ENCODE measurements at places on chromosomes 16 and 17.

GRCh38 chr17:82389379-82389778, 17.8 kb downstream of the UTS2R start:
- no peak for DNase-seq

GRCh38 chr17:32912218-32912897, 15.6 kb upstream of the TMEM98 start:
- DNase-seq: no peak

DNA sequence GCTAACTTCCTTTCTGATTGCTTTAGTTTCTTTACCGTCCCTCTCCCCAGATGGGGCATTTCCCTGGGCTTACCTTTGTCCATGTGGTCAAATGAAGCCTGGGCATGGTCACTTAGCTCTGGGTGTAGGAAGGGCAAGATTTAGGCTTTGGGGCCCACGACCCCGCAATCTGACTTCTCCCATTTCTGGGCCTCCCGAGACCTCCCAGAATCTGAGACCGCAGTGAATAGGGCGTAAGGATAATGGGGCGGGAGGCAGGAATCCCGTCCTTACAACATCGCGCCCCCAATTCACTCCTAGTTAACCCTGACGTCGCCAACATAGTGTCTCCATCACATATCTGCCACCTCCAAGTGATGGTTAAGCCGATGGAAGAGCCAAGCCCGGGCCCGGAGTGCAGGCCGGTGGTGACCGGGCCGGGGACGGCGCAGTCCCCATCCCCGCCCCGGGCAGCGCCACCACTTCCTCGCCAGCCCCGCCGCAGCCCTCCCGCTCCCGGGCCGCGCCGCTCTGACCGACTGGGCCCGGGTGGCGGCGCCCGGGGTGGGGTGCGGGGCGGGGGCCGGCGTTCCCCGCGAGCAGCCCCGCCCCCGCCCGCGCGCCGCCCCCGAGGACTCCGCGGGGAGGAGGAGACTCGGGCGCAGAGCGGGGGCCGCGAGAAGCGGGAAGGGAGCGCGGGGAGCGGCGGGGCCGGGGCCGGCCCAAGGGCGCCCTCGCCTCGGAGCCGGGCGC, at the start of gene RHBDL3:
RHBDL3 (plus strand) TSS at position 641 of the 732 bp plus-strand sequence. CDS start 358 bp downstream, outside the sequence.
- DNase-seq: peak; percentile 24

GRCh38 chr17:36884495-36885152, 52.7 kb upstream of the LHX1 start:
- no peak for DNase-seq

- no peak for DNase-seq
Observed at GRCh38 chr16:90053902-90054500, 23.1 kb downstream of the PRDM7 start.

GRCh38 chr17:64056269-64057005, 36.0 kb upstream of the ICAM2 start:
- DNase-seq: no peak

DNA sequence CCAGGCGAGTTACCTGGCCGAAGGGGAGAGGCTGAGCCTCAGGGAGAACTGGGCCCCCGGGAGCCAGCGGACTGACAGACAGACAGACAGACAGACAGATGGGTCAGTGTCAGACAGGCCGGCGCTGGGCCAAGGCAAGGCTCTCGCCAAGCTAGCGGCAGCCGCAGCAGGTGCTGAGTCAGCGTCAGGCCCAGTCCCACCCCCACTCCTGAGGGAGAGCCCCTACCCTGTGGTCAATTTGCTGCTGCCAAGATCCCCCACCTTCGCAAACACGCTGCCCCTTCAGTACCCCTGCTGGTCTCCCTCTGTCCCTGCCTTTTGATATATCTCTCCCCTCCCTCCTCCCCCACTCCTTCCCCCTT, 1.5 kb downstream of the FGF11 start:
- no peak for DNase-seq

GRCh38 chr16:26267641-26268040, 575.9 kb downstream of the HS3ST4 start:
- DNase-seq: no peak

- DNase-seq: no peak
Observed at GRCh38 chr17:61429274-61429673, 22.9 kb upstream of the TBX4 start.

DNA sequence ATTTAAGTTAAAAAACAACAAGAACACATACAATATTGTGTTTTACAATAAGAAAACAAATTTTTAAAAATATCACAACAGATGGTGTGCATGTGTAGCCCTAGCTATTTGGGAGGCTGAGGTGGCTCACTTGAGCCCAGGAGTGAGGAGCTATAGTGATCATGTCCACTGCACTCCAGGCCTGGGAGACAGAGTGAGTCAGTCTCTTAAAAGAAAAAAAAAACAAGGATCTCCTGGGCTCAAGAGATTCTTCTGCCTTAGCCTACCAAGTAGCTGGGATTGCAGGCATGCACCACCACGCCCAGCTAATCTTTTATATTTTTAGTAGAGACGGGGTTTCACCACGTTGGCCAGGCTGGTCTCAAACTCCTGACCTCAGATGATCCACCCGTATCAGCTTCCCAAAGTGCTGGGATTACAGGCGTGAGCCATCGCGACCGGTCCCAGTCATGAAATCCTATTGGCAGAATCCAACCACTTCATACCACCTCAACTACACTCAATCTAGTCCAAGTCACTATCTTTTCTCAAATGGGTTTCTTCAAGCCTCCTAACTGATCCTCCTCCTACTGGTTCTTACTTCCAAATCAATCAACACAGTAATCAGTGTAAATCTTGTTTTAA, 55.0 kb downstream of the STH start:
- DNase-seq: no peak

- no peak for DNase-seq
Observed at GRCh38 chr16:55426865-55427484, 52.0 kb upstream of the MMP2 start.

GRCh38 chr17:37802061-37802595, 57.3 kb upstream of the HNF1B start:
- no peak for DNase-seq

DNA sequence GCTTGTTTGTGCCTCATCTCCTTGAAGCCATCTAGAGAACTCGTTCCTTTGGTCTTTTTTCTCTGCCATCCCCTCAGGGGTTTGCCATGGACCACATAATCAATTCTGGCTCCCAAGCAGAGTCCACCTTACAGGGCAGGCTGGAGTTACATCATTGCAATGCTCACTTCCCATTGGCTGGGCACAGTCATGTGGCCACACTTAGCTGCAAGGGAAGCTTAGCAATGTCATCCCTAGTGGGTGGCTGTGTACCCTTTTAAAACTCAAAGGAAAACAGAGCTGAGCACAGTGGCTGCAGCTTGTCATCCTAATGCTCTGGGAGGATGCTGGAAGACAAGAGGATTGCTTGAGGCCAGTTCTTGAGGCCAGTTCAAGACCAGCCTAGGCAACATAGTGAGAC, 41.9 kb upstream of the POLR3E start:
- DNase-seq: no peak

DNA sequence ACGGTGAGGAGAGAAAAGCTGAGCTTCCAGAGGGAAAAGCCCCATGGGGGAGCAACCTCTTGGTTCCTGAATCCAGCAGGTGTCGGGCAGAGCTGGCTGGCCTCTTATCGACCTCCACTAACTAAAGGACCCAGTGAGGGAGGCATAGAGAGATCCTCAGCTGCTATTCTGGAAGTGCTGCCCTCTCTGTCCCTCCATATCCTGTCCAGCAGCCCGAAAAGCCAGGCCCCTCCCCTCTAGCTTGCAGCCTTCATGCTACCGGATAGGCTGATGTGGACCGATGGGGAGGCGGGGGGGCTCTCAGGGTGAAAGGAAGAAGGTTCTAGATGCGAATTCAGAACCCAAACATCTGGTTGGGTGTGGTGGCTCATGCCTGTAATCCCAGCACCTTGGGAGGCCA, 24.9 kb downstream of the MXRA7 start:
- DNase-seq: no peak
